CD8-positive, alpha-beta T cell (primary cell): ENCODE measurements at places on chromosomes 4 and X. TPM values are rescaled to one million over a fixed set of nuclear protein-coding genes. Genes with fewer than 3 reads are reported as not detected.

GRCh38 chr4:18081708-18082107 lies 60.2 kb upstream of the LCORL start:
- DNase-seq: no peak

DNA sequence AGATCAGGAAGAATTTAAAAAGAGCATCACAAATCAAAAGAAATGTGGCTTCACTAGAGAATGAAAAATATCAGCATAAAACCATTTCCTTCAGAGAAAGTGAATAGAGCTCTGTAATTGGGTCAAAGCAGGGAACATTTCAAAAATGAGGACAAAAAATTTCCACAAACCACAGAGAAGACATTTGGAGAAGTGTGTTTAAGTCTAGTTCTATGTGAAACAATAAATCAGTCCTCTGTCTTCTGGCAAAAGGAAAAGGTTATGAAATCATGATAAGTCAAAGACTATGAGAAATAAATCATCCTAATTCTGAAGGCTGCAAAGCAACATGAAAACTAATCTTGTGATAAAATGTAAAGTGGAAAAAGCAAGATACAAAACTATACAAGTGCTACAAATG lies 27.9 kb downstream of the SMPX start:
- DNase-seq: no peak

The ADGRG4 gene
- total RNA-seq: not detected

- DNase-seq: no peak
These were observed 156.8 kb upstream of the PSAPL1 start for GRCh38 chr4:7591409-7592053.

The NEUROG2 gene
- not detected for total RNA-seq

- DNase-seq: no peak
These were observed 61.8 kb downstream of the CAMK2D start for GRCh38 chr4:113699772-113700171.

DNA sequence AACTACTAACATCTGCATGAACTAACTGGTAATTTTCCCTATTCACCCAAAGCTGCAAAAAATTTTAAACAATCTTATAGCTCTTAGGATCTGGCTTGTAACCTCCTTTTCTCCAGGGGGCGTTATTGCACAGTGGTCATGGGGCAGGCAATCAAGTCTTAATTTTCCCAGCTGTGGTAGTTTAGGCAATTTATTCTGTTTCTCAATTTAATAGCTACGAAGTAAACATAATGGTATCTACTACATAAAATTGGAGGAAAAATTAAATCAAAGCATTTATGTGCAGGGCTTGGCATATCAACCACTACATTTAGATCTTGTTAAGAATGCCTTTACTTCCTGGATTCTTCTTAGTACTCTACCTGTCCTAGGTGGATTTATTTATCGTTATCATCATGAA lies 137.4 kb upstream of the GUCY1A1 start:
- DNase-seq: no peak

The TEX13C gene
- total RNA-seq: not detected

GRCh38 chr4:167826281-167826680 lies 266.1 kb upstream of the ANXA10 start:
- no peak for DNase-seq

The CNKSR2 gene
- total RNA-seq: 14.0 TPM

DNA sequence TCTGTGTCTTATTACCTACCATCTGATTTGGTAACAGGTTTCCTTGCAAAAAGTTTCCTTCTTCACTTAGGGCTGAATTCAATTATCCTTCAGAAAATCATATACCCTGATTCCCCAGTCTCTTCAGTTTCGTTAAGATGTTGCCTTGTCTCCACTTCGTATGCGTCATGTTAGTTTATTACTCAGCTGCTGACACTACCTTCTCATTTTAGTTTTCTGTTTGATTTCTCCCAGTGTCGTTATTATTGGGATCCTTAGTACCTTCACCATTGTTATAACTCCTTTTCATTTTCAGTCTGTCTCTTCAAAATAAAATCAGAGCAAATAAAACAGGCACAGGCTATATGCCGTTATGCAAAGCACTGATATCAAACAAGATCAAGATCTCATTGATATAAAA lies 87.5 kb upstream of the RBPJ start:
- no peak for DNase-seq

GRCh38 chrX:124348885-124349453 lies 2.6 kb downstream of the SH2D1A start:
- no peak for DNase-seq

DNA sequence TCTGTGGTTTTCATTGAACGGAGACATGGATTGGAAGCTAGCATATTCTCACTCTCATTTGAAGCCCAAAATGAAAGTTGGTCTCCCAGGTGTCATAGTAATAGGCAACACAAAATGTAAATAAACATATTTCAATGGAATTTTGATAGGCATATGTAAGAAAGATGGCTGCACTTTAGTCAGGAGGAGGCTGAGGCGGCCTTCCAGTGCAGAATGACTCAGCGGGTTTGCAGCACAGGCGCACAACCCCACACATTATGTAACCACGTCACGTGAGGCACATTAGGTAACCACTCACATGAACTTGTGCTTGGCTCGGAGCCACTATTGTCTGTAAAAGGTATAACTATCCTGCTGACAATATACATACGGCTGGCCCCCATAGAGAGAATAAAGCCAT lies 381.7 kb downstream of the GPAT3 start:
- DNase-seq: no peak

- no peak for DNase-seq
These were observed 158.0 kb upstream of the FAT1 start for GRCh38 chr4:186881521-186882220.

DNA sequence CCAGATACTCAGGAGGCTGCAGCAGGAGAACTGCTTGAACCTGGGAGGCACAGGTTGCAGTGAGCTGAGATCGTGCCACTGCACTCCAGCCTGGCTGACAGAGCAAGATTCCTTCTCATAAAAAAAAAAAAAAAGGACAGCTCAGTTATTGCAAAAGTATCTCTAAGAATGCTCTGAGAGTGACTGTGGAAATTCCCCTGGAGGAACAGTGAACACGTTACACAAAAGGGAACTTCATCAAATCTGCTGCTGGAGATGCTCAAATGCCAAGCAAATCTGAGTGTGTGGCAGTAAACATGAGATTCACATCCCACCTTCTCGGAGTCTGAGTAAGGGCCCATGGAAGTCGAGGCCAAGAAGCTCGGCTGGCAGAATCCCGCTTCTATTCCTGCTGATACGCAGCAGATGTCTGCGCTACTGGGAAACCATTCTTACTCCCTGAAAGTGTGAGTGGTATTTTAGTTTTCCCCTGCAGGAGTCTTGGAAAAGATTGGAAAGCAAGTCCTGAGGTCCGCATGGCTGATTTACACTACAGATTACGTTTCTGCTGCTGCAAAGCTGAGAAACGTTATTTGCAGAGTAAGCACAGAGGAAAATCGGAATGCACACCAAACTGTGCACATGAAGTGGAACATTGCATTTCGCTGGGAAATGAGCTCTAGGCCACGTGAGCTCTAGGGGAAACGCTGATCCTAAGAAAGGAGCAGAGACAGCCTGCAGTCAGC lies 162.9 kb downstream of the NSUN7 start:
- no peak for DNase-seq

GRCh38 chrX:47515941-47516665 lies 33.1 kb upstream of the ZNF41 start:
- DNase-seq: no peak

The SYNPO2 gene
- 0.25 TPM for total RNA-seq

The CDS1 gene
- 0.97 TPM for total RNA-seq

- DNase-seq: no peak
These were observed 66.2 kb downstream of the AGA start for GRCh38 chr4:177376024-177376423.

GRCh38 chr4:119664168-119664907 lies 35.7 kb upstream of the PDE5A start:
- DNase-seq: no peak

DNA sequence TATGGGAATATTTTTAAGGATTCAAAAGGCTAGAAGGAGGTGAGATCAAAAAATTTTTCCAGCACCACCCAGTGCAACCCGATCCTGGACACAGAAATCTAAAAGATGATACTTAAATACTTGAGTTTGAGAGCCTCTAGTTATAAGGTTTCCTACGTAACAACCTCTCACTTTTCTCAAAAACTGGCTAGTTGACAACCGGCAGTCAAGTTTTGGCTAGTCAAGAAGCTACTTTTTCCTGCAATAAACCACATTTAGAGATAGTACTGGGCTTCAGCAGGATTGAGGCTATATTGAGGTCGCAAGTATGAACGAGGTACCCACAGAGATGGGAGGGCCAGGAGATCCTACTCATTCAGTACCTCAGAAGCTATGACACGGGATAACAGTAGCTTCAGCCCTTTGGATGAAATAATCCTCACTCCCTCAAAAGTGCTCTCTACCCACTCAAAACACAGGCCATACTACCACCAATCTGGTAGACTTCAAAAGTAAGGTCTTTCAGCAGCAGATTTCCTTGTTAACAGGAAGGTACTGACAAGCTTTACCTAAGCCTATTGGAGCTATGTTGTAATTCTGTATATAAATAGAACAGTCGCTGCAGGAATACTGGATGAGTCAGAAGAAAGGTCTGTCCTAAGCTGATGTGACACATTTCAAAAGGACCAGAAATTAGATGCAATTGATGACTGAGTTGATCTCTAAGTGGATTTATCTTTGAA lies 1.5 kb upstream of the TSPAN5 start:
- DNase-seq: no peak

The PAGE1 gene
- not detected for total RNA-seq

The IL2 gene
- 1.0 TPM for total RNA-seq

The MTNR1A gene
- total RNA-seq: not detected

DNA sequence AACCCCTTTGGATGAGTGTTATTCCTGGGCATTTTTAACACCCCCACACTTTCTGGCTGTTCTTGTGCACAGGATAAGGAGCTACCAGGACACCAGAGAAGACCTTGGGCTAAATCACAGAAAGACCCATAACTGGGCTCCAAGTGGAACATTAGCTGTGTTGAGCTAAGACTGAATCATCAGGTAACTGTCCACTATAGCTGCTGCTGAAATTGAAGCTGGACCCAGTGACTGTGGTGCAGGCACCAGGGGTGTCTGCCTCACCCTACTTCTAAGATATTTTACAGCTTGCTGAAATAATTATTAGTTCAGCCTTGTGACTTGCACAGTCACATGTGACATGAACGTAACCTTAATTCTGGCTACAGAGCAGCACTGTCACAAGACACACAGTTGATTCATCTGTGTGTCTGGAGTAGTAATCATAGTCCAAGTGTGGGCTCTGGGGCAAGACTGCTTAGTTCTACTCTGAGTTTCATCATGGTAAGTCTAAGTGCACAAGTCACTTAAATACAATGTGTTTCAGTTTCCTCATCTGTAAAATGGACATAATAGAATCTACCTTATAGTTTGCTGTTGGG lies 127.4 kb downstream of the SLC39A8 start:
- DNase-seq: no peak

GRCh38 chr4:74283614-74284013 lies 24.7 kb upstream of the EPGN start:
- no peak for DNase-seq
